Progenitor cell of endocrine pancreas (in vitro differentiated cells): ENCODE measurements at places on chromosomes 13 and 19.

DNA sequence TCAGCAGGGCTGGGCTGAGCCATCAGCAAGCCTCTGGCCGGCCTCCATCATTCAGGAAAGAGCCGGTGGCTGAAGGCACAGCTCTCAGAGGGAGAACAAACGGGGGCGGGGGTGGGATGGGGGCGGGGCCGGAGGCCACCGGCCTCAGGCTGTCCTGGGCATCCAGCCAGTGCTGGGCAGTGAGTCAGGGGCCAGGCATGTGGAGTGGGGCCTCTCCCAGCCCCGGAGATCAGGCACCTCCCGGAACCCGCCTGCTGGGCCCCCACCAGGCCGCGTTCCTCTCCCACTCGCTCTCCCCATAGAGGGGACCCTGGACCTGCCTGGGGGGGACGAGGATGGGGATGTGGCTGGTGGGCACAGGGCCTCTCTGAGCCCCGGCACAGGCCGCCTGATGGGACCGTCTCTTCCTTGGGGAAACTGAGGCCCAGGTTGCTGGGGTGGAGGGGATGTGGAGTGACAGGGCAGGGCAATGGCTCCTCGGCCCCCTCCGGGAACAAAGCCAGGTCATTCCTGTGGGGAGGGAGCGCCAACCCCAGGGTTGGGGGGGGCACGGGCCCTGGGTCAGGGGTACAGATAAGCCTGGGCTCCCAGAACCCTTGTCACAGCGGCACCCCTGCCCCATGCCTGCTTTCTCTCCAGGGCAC is 12.9 kb downstream of the SPC24 start:
- DNase-seq: no peak
- peaks cover 10% of the 10 kb centered on the region for H3K4me1 ChIP-seq
- no peaks in the 10 kb centered on the region for H3K27me3 ChIP-seq
- no peak overlapping the region for H3K4me3 ChIP-seq
- H3K27ac ChIP-seq: no peak overlapping the region

DNA sequence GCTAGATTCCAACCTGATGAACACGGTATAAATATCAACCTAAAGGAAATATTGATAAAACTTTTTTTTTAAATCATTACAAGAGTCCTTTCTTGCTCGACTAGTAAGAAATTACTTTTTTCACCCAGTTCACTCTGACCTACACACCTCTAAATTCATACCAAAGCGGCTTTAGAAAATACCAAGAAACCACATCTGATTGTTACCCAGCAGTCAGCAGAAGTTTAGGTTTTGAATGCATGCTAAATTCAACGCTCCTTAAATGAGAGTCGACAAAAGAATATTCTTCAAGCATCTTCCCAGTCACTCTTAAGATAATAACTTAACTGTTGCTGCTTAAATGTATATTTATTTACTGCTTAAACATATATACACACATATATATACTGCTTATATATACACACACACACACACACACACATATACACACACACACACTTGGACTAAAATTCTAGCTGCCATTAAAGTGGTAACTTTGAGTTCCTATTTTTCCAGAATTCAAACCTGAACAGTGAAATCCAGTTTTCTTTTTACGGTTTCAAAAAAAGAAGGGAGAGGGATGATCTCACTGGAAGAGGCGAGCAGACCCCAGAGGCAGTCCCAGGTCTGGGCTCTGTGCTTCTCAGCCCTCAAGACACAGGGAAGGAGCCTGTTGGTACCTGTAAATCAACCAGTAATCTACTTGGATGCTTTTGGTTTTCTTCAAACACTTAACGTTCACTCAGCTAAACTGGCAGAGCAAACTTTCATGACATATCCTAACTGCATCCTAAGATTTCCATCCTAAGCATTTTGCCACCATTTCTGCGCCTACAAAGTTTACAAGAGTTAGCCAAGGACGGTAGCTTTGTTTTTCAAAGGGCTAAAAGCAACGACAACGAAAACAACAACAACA is 1.7 kb downstream of the STK24 start:
- H3K4me3 ChIP-seq: peak overlapping the region; percentile 87
- H3K27ac ChIP-seq: peak overlapping the region; percentile 95
- no peak for DNase-seq
- H3K36me3 ChIP-seq: peaks cover 1% of the 10 kb centered on the region
- H3K27me3 ChIP-seq: no peaks in the 10 kb centered on the region

- peaks cover 27% of the 10 kb centered on the region for H3K27me3 ChIP-seq
- DNase-seq: no peak
- no peak overlapping the region for H3K4me3 ChIP-seq
- H3K4me1 ChIP-seq: peaks cover 6% of the 10 kb centered on the region
- H3K27ac ChIP-seq: no peak overlapping the region
- H3K36me3 ChIP-seq: no peaks in the 10 kb centered on the region
These were observed 218.7 kb downstream of the KCTD12 start for GRCh38 chr13:76667551-76667950.

DNA sequence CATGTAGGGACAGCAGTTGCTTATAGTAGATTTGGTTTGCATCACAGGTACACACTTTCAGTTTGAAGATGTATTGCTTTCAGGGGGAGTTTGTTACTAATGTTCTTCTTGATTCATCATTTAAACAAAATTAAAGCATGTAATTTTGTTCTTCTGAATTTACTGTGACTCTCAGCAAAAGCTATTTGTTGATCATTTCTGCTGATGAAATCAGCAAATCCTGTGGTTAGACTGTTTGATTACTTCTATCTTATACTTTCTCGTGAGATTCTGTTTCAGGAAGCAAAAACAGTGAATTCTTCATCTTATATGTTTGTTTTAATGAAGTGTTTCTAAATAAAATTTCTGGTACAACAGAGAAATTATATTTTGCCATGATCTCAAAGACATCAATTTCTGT is 497.6 kb downstream of the GPC6 start:
- peaks cover 3% of the 10 kb centered on the region for H3K4me1 ChIP-seq
- peaks cover 1% of the 10 kb centered on the region for H3K36me3 ChIP-seq
- DNase-seq: no peak
- no peaks in the 10 kb centered on the region for H3K27me3 ChIP-seq
- no peak overlapping the region for H3K4me3 ChIP-seq
- no peak overlapping the region for H3K27ac ChIP-seq

DNA sequence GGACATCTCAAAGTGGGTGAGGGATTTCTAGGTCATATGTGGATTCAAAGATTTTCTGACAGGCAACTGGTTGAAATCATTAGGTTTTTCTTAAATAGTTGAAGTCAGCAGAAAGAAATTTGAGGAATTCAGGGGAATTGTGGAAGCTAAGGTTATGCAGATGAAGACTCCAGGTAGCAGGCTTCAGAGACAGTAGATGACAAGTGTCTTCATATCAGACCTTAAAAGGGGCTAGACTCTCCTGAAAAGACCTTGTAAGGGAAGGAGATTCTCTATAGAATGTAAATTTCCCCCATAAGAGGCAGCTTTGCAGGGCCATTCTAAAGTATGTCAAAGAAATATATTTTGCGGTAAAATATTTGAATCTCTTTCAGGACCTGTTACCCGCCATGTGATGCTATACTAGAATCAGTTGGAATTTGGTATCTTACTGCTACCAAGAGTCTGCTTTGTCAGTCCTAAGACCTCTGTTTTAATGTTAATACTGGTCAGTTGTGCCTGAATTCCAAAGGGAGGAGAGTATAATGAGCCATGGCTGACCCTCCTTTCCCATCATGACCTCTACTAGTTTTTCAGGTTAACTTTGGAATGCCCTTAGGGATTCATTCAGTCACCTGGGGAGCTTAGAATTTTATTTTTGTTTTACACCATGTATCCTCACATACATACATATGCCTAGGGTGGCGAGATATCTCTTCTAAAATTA is 1115.5 kb upstream of the SLC10A2 start:
- H3K36me3 ChIP-seq: peaks cover 4% of the 10 kb centered on the region
- peaks cover 17% of the 10 kb centered on the region for H3K4me1 ChIP-seq
- no peak for DNase-seq
- H3K4me3 ChIP-seq: no peak overlapping the region
- H3K27ac ChIP-seq: no peak overlapping the region
- H3K27me3 ChIP-seq: no peaks in the 10 kb centered on the region

GRCh38 chr13:112931028-112931934 is 37.7 kb upstream of the MCF2L start:
- no peaks in the 10 kb centered on the region for H3K4me1 ChIP-seq
- no peaks in the 10 kb centered on the region for H3K27me3 ChIP-seq
- DNase-seq: no peak
- peaks cover 5% of the 10 kb centered on the region for H3K36me3 ChIP-seq
- no peak overlapping the region for H3K27ac ChIP-seq

GRCh38 chr19:18202778-18203407 is 949 bp downstream of the RAB3A start:
- peak overlapping the region; percentile 47 for H3K27ac ChIP-seq
- no peaks in the 10 kb centered on the region for H3K27me3 ChIP-seq
- peaks cover 1% of the 10 kb centered on the region for H3K36me3 ChIP-seq
- H3K4me3 ChIP-seq: peak overlapping the region; percentile 87
- no peak for DNase-seq

DNA sequence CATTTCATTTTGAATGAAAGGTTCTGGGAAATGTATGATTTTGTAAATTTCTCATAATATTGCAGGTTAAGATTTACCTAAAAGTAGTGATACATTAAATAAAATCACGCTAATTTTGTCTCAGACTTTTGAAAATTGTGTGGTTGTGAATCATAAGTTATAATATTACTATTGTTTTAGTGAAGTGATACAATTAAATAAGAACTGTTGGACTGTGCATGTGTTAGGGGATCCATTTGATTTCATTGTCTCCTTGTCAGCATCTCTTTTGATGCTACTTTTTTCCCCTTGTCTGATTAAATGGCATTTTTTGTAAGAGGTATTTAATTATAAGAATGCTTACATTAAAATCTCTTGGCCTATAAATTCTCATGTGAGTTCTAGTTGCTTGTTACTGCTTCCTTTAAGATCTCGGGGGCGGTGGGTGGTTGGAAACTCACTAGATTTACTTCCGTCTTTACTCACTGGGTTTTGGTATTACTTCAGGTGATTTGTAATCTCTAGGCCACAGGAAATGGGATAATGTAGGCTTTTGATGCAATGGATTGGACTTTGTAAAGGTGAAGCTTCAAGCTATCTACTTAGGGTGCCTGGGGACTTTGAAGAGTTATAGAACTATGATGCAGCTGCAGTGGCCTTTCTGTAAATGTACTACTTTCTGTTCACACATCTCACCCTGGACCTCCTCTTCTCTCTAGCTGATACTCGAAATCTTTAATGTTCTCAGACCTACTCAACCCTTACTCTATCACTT is 66.5 kb downstream of the PAN3 start:
- no peaks in the 10 kb centered on the region for H3K27me3 ChIP-seq
- peaks cover 15% of the 10 kb centered on the region for H3K36me3 ChIP-seq
- DNase-seq: no peak
- H3K4me3 ChIP-seq: no peak overlapping the region
- peak overlapping the region; percentile 24 for H3K27ac ChIP-seq

DNA sequence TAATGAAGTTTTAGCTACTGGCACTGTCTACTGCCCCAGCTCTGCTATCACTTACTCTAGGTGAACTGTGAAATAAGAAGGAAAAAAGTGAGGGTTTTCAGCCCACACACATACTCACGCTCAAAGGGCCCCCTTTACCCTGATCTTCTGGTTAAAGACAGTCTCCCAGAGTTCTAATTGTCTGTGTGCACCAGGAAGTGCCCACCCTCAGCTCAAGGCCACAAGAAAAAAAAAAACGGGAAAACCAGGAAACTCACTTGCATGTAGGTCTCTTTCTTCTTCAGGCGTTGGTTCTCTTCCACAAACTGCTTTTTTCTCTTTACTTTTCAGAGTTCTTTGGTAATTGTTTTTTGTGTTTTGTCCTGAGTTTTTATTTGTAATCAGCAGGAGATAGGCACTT is 22.1 kb downstream of the RAP2A start:
- no peak overlapping the region for H3K27ac ChIP-seq
- H3K27me3 ChIP-seq: no peaks in the 10 kb centered on the region
- peaks cover 22% of the 10 kb centered on the region for H3K36me3 ChIP-seq
- no peak overlapping the region for H3K4me3 ChIP-seq

DNA sequence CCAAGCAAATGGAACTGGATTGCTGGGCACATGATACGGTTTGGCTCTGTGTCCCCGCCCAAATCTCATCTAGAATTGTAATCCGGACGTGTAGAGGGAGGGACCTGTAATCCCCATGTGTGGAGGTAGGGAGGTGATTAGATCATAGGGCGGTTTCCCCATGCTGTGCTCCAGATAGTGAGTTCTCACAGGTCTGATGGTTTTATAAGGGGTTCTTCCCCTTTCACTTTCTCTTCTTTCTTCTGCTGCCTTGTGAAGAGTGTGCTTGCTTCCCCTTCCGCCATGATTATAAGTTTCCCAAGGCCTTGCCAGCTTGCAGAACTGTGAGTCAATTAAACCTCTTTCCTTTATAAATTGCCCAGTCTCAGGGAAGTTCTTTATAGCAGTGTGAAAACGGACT is 32.6 kb upstream of the MTIF3 start:
- H3K4me3 ChIP-seq: no peak overlapping the region
- H3K27ac ChIP-seq: no peak overlapping the region
- no peak for DNase-seq
- H3K27me3 ChIP-seq: peaks cover 33% of the 10 kb centered on the region
- H3K36me3 ChIP-seq: no peaks in the 10 kb centered on the region
